Myocyte (in vitro differentiated cells): ENCODE measurements at places on chromosomes 2 and 18. TPM values are rescaled to one million over a fixed set of nuclear protein-coding genes. Genes with fewer than 3 reads are reported as not detected.

The RAMP1 gene
- total RNA-seq = 19.5 and 20.9 TPM in 2 replicates

DNA sequence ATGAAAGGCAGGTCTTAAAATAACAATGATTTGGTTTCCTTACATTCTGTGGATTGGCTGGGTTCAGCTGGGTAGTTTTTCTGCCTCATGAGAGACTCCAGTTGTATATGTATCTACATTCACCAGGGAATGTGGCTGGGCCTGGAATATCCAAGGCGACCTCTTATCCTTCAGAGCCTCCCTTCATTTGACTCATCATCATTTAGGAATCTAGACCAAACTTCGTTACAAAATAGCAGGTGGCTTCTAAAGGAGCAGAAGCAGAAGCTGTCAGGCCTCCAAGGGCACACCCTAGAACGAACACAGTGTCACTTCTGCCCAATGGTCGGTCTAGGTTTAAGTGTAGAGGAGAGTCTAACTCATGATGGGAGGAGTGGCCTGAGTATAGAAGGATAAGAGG, 204.2 kb downstream of the EN1 start:
- DNase-seq = peak; percentile 65

The DCTN1 gene
- total RNA-seq = 121 and 123 TPM in 2 replicates

The DUSP11 gene
- 21.4 and 33.2 TPM in 2 replicates for total RNA-seq

GRCh38 chr2:8588831-8589191, 93.0 kb upstream of the ID2 start:
- no peak for DNase-seq

GRCh38 chr18:6362559-6363129, 52.1 kb downstream of the L3MBTL4 start:
- no peak for DNase-seq

DNA sequence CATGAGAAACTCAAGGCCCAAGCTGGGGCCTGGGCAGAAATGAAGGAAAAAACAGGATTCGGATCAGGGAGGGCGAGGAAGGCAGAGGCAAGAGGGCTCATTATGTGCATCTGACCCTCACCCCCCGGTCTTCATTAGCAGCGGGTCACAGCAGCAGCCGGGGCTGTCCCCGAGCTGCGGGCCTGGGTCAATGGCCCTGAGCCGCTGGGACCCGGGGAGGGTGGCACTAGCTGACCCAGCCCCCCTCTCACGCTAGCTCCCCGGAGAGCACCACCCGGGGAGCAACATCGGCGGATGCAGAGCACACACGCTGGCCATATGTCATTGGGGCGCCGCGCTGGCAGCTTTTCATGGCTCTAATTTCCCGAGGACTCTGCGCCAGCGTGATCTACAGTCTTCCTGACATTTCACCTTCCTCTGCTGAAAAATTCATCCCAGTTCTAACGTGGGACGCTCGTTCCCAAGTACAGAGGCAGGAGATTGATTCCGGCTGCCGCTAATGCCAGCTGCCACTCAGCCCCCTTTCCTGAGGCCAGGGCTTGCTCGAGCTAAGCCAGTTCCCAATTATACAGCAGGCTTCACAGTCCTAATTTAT, 63.7 kb downstream of the EIPR1 start:
- no peak for DNase-seq

GRCh38 chr2:38182492-38183003, 106.6 kb upstream of the CYP1B1 start:
- no peak for DNase-seq

DNA sequence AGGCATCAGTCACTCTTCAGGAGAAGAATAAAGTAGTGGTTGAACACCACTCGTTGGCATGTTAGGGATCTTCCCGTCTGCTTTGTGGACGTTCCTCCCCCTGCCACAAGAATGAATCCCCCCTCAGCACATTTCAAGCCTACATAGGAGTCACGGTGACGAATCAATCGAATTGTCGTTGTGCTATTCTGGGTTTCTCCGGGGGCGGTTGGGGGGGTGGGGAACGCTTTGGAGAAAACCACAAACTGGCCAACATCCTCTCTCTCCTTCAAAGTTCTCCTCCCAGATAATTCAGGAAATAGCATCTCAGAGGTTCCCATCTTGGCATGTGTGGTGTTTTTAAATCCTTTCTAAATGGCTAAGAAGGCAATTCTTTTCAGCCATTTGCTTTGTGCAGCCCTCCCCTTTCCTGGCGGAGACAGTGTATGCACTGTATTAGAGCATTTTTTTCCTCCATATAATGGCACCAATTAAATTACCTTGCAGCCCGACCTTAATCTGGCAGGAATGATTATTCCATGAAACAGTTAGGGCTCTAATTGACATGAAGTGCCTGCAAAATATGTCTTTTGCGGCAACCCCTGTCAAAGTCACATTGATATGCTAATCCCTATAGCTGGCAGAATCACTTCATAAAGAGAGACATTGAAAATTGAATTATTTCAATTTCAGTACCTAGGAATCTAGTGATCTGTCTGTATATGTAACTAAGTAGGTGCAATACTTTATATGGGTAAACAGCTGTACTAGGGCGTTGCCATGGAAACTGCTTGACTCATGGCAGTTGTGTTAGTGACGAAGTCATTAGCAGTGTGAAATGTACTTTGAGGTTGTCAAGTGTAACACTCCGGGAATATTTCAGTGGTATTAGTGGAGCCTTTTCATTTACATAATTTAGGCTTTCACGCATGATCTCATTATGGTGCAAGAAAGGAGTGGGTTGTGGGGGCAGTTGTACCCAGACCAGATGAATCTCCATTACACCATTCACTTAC, 323.4 kb upstream of the SLC14A2 start:
- DNase-seq = peak; percentile 81

DNA sequence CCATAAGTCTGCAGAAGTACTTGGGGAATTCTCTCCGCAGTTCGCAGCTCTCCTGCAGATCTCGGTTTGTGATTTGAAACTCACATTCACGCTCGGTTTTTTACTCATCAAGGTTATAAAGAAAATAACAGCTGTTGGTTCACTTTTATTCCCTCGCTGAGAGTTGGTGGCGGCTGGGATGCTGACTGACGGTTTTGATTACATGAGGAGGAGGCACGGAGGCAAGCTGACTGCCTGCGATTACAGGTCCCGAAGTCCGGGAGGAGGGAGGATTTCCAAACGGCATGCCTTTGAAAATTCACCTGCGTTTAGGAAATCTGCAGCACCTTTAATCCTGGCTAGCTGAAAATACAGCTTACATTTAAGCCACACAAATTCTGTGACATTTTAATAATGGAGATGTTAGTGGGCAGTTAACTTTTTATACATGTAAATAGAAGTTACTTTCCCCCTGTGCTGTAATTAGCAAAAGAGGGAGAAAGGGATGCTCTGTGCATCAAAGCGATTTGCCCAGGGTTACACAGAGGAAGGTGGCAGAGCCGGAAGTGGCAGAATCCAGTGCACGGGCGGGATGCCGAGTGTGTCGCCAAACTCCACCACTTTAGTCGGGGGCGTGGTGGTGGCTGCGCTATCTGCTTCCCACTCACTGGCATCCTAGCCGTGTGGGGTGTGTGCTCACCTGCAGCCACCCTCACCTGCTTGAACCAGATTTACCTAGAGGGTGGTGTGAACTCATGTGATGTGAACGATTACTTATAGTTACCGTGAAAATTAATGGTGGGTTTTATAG, 14.7 kb downstream of the AGAP1 start:
- no peak for DNase-seq

- DNase-seq = peak; percentile 85
Measured at GRCh38 chr2:102020596-102021170, 28.9 kb downstream of the IL1R2 start.

The ADRA2B gene
- not detected in 2 replicates for total RNA-seq

DNA sequence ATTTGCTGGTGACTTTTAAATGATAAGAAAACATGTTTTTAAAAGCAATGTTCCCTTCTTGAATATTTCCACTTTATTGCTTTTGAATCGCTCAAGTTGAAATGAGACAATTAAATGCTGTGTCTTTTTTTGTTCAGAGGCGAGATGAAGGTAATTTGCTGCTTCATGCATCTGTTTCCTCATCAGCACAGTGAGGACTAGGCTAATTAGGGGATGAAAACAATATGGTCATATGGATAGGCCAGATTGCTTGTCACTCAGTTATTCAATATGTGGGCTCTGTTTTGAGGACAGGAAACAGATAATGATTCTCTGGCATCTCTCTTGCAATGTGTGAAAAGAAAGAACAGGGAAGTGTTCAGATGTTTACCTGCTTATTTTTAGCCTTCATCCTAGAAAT, 61.0 kb downstream of the ERBB4 start:
- no peak for DNase-seq
